ENCODE measurements at places on chromosomes 1 and 21.

DNA sequence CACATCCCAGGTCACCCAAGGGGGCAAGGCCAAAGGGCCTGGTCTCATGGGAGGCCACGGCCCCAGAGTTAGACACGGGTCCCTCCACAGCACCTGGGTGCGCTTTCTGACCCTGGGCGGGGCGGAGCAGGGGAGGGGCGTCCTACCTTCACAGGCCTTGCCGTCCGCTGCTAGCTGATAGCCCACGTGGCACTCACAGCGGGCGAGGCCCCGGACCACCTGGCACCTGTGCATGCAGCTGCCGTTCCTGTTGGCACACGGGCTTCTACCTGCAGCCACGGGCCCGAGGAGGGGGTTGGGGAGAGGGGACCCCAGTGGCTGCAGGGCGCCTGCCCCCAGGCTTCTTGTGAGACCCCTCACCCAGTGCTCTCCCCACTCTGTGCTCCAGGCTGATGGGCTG, 59.9 kb downstream of the ARHGEF16 start:
- no peak for DNase-seq

DNA sequence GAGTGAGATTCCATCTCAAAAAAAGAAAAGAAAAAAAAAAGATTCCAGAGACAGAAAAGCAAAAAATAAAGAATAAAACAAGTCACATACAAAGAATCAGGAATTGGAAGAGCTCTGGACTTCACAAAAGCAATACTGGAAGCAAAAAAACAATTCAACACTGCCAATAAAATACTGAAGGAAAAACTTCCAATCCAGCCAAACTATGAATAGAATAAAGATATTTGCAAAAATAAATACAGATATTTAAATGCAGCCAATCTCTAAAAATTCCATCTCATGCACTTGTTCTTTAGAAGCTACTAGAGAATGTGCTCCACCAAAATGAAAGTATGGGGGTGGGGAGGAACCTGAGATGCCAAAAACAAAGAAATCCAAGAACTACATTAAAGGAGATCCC, 29.4 kb upstream of the RBM34 start:
- no peak for DNase-seq

DNA sequence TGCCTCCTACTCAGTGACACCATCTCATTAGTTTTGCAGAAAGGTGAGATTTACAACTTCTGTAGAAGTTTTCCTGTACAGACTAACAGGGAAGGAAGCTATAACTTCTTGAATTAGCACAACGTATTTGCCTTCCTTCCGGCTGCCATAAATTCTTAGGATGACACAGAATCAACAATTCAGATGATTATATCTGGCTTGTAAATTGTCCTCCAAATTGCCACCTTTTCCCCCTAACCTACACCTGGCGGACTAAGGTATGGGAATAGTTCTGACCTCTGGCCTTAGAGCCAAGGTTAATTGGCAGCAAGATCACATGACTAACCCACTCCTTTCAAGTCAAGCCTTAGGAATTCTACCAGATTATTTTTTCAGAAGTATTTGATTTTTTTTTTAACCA, 284.3 kb downstream of the LMO4 start:
- DNase-seq, result no peak

- no peak for DNase-seq
Observed at GRCh38 chr1:152111515-152111968, 3.7 kb downstream of the TCHH start.

- DNase-seq, result peak; percentile 56
Observed at GRCh38 chr1:109198043-109198695, 15.5 kb upstream of the SARS1 start.

- DNase-seq, result no peak
Observed at GRCh38 chr1:181685211-181685610, 201.9 kb downstream of the CACNA1E start.

DNA sequence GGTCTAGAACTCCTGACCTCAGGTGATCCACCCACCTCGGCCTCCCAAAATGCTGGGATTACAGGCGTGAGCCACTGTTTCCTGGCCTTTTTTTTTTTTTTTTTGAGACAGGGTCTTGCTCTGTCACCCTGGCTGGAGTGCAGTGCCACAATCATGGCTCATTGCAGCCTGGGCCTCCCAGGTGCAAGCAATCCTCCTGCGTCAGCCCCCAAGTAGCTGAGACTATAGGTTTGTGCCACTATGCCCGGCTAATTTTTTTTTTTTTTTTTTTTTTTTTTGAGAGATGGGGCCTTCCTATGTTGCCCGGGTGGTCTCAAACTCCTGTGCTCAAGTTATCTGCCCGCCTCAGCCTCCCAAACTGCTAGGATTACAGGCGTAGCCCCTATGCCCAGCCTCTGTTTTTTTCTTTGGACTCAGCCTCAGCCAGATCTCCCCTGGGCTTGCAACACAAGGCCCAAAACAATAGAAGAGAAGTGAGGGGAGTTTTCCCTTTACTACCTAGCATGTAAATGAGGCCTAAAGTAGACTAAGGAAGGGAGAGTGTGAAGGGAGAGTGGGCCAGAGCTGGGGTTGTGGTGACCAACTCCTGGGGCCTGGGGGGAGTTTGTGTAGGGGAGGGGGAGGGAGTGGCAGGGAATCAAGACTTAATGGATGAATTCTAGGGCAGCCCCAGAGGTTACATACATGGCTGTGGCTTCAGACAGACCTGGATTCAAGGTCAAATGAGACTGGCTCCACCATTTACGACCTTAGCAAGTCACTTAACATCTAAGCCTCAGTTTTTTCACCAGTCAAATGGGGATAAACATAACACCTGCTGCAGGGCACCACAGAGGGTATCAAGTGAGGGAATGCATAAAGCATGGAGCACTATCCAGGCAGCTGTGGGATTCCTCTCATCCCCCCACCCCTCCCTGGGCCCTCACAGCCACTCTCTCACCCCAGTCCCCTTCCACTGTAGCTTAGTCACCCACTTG, 1.6 kb upstream of the CD52 start:
- no peak for DNase-seq

GRCh38 chr1:94942171-94943128, 15.5 kb upstream of the CNN3 start:
- no peak for DNase-seq
